ENCODE measurements at places on chromosomes 4 and X. TPM values are rescaled to one million over a fixed set of nuclear protein-coding genes. Genes with fewer than 3 reads are reported as not detected.

GRCh38 chr4:104163820-104164219 is 330.9 kb downstream of the CXXC4 start:
- no peaks in the 10 kb centered on the region for H3K36me3 ChIP-seq
- H3K4me3 ChIP-seq, result no peak overlapping the region

- H3K4me3 ChIP-seq, result no peak overlapping the region
- no peak for DNase-seq
- H3K36me3 ChIP-seq, result peaks cover 18% of the 10 kb centered on the region
- H3K27ac ChIP-seq, result no peak overlapping the region
- no peaks in the 10 kb centered on the region for H3K4me1 ChIP-seq
- H3K27me3 ChIP-seq, result no peaks in the 10 kb centered on the region
Observed at GRCh38 chrX:81301877-81302276, 100.0 kb downstream of the SH3BGRL start.

- no peaks in the 10 kb centered on the region for H3K27me3 ChIP-seq
- peaks cover 34% of the 10 kb centered on the region for H3K36me3 ChIP-seq
- no peak for DNase-seq
- H3K4me3 ChIP-seq, result peak overlapping the region; percentile 70
- peak overlapping the region; percentile 90 for H3K27ac ChIP-seq
Observed at GRCh38 chr4:89294573-89295269, 12.9 kb downstream of the GPRIN3 start.

PCDH11X gene
- not detected for total RNA-seq

MAGEA1 gene
- not detected for total RNA-seq

DNA sequence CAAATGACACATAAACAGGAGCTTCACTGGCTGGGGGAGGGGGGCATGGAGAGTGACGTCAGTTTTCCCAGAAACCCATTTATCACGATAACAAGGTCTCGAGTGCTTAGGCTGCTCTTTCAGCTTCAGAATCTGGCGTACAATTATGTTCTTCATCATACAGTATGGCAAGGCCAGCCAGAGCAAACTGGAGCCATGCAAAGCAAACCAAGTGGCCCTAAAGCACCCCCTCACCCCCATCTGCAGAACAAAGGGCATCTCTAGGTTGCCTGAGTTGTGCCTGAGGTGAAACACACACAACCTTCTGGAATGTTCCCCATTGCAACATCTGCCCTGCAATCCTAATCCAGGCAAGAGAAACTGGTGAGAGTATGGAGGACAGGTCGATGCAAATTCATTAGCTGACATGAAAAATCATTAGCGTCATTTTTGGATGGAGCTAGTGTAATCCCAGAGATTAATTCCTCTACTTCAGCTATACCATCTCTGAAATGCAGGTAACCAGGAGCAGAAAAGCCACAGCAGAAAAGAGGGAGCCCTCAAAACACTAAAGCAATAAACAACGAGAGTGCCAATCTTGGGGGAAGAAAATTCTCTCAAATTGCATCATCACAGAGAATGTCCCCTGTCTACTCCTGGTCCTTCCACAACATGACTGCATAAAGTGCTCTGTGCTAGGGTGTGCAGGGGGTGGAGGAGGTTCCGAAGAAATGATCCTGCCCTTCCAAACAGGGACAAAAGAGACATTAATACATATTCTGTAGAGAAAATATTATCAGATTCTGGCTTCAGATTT is 1.8 kb downstream of the SEPTIN6 start:
- H3K27me3 ChIP-seq, result no peaks in the 10 kb centered on the region
- peaks cover 35% of the 10 kb centered on the region for H3K4me1 ChIP-seq
- peak overlapping the region; percentile 98 for H3K27ac ChIP-seq
- peak overlapping the region; percentile 98 for H3K4me3 ChIP-seq
- DNase-seq, result no peak

DNA sequence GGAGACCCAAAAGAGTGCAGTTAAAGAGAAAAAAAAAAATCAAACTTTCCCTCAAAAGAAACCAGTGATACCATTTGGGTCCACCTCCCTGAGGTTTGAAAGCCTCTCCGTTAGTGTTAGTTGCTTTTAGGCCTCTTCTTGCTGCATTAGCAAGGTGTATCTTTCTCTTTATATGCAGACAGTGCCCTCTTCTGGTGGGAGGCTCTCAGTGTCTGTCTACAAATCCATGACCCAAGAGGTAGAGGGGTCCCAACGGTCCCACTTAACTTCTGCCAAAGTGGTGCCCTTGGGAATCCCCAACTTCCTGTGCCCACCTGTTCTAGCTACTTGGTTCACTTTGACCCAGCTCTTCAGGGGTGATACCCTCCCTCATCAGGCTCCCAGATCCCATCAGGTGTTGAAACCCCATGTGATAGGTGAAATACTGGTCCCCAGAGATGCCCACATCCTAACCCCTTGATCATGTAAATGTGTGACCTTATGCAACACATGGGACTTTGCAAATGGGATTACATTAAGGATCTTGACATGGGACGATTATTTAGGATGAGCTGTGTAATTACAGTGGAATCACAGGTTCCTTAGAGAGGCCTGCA is 63.7 kb upstream of the CD99 start:
- H3K4me3 ChIP-seq, result no peak overlapping the region
- H3K27ac ChIP-seq, result peak overlapping the region; percentile 24
- peaks cover 41% of the 10 kb centered on the region for H3K4me1 ChIP-seq
- no peaks in the 10 kb centered on the region for H3K27me3 ChIP-seq
- H3K36me3 ChIP-seq, result peaks cover 72% of the 10 kb centered on the region
- DNase-seq, result no peak

GRCh38 chr4:169557061-169557636 is 55.2 kb downstream of the NEK1 start:
- DNase-seq, result no peak
- H3K36me3 ChIP-seq, result peaks cover 29% of the 10 kb centered on the region
- peaks cover 1% of the 10 kb centered on the region for H3K4me1 ChIP-seq
- no peak overlapping the region for H3K4me3 ChIP-seq

All from activated naive CD8-positive, alpha-beta T cell treated with anti-CD3 and anti-CD28 coated beads, Interleukin-2, amount 10 ng/mL, durations not matched to agents 7 days and 5 days (primary cell).